IMR-90 (cell line): ENCODE measurements at places on chromosomes 6 and 20. TPM values are rescaled to one million over a fixed set of nuclear protein-coding genes. Genes with fewer than 3 reads are reported as not detected.

- peaks cover 6% of the 10 kb centered on the region; the same call in 1 of the 2 replicates for H3K36me3 ChIP-seq
- no peaks in the 10 kb centered on the region for H3K27me3 ChIP-seq
- H3K4me3 ChIP-seq, result no peak overlapping the region
- DNase-seq, result peak; percentile 24
Measured at GRCh38 chr20:63574829-63575743, 1.0 kb upstream of the HELZ2 start.

DNA sequence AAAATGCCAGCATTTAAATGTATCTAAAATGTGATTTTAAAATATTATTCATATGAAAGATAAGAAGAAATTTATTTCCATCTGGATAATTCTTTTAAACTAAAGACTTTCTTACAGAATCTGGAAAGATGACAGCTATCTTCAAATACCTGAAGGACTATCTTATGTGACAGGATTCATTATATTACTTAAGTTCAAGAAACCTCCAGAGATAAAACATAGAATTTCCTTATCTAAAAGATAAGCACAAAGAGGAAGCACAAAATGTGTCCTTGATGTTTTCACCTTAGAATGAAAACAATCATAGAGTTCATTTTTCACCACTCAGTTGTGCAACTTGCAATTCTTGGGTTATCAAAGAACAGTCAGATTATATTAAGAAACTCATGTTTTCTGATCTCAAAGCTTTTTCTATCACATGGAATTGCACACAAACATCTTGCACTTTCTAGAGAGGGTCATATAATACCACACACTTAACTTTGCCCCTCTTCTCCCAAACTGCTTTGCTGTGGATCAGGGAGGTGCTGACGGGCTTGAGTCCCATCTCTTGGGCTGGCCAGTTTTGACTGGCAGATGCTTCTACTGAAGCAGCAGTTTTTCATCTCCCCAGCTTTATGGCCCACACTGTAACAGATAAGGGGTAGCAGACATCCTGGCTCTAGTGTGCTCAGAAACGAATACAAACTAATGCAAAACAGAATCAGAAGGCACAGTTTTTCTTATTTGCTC lies 467.4 kb downstream of the CDC5L start:
- no peak overlapping the region for H3K27ac ChIP-seq
- no peak overlapping the region for H3K4me3 ChIP-seq
- no peak for DNase-seq

DNA sequence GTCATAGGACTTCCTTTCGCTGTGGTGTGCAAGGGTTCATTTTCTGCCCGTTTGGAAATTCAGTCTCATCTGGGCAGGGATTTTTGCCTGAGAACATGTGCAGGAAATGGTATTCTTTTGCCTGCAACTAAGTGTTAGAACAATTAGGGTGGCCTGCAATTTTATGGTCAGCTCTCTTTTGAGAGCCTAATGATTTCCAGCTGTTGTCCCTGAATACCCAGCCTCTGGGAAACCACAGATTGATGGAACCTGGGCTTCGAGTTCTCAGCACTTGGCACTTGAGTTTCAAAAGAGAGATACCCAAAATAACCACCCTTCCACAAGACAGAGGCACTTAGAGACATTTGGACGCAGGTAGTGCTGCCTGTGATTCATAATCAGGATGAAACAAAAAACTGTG lies 217.2 kb upstream of the FOXA2 start:
- H3K4me3 ChIP-seq, result no peak overlapping the region
- no peak for DNase-seq
- H3K27me3 ChIP-seq, result peaks cover 18% of the 10 kb centered on the region
- peaks cover 5% of the 10 kb centered on the region for H3K4me1 ChIP-seq
- no peaks in the 10 kb centered on the region for H3K36me3 ChIP-seq

DNA sequence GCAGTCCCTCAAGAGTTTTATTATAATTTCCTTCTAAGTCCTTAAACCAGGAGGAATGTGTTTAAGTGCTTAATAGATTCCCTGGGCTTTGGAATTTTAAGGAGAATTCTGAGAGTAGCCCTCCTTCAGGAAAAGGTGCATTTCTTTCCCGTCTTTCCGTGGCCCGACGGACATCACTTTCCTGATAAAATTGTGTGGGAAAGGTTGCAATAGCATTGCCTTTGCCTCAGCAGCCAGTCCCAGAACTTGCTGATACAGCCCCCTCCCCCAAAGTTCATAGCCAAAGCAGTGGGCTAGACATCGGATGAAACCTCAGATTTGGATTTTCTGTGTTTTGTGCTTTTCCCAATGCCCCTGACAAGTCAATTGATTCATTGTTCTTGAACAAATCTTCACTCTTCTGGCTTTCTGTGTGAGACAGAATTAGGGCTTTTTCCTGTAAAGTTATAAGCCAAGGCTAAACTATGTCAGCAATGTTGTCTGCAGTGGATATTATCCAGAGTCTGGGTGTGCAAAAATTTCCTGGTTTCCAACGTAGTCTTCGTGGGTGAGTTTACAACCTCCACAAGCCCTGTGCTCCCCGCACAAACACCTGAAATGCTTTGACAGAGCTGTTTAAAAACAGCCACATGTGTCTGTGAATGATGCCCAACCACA lies 1.1 kb upstream of the SMOC2 start:
- H3K27ac ChIP-seq, result no peak overlapping the region
- no peaks in the 10 kb centered on the region for H3K27me3 ChIP-seq
- H3K4me1 ChIP-seq, result no peaks in the 10 kb centered on the region
- H3K36me3 ChIP-seq, result no peaks in the 10 kb centered on the region
- DNase-seq, result no peak

NMBR gene
- not detected in 2 replicates for total RNA-seq

BCKDHB gene
- 11.8 and 16.4 TPM in 2 replicates for total RNA-seq

DNA sequence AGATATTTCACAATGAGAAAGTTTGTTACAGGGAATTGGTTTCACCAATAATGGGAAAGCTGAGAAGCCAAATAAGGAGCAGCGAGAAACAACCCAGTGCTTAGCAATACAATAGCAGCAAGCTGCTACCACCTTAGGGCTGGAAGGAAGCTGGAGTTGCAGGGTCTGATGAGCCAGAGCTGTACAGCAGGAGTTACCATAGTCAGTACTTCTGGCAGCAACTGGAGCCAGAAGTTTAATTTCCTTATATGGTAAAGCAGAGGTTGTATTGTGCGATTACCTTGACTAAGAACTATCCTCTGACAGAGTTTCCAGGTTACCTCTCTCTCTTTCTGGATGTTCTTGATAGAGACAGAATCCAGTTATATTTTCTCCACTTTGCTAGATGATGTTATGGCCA lies 137.1 kb upstream of the OLIG3 start:
- no peaks in the 10 kb centered on the region for H3K36me3 ChIP-seq
- no peaks in the 10 kb centered on the region for H3K4me1 ChIP-seq
- no peak for DNase-seq
- no peak overlapping the region for H3K27ac ChIP-seq

GGTLC1 gene
- total RNA-seq, result not detected in 2 replicates

FLRT3 gene
- 5.8 and 6.6 TPM in 2 replicates for total RNA-seq

GRCh38 chr6:111973118-111973761 lies 80.7 kb upstream of the CCN6 start:
- peak overlapping the region; percentile 13 for H3K4me3 ChIP-seq
- H3K36me3 ChIP-seq, result no peaks in the 10 kb centered on the region
- H3K27me3 ChIP-seq, result no peaks in the 10 kb centered on the region
- H3K27ac ChIP-seq, result peak overlapping the region; percentile 87
- H3K4me1 ChIP-seq, result peaks cover 9% of the 10 kb centered on the region
- peak; percentile 98 for DNase-seq

- peaks cover 14% of the 10 kb centered on the region for H3K36me3 ChIP-seq
- 0 out of 2 replicates have a peak, but pooled peaks cover 2% of the 10 kb centered on the region for H3K4me1 ChIP-seq
- H3K4me3 ChIP-seq, result no peak overlapping the region
- no peak for DNase-seq
- no peaks in the 10 kb centered on the region for H3K27me3 ChIP-seq
- H3K27ac ChIP-seq, result peak overlapping the region; percentile 15; the same call in 1 of the 2 replicates
Measured at GRCh38 chr6:89667872-89668556, 29.5 kb upstream of the LYRM2 start.

HMGN3 gene
- 6.8 and 22.5 TPM in 2 replicates for total RNA-seq

- H3K36me3 ChIP-seq, result peaks cover 3% of the 10 kb centered on the region
- DNase-seq, result peak; percentile 14
- no peak overlapping the region for H3K27ac ChIP-seq
- H3K27me3 ChIP-seq, result no peaks in the 10 kb centered on the region; the same call in 1 of the 2 replicates
Measured at GRCh38 chr20:43538878-43539700, 19.7 kb upstream of the SGK2 start.

GRCh38 chr6:64914124-64914523 lies 792.9 kb downstream of the EYS start:
- no peaks in the 10 kb centered on the region for H3K4me1 ChIP-seq
- no peak for DNase-seq
- no peaks in the 10 kb centered on the region for H3K36me3 ChIP-seq
- H3K27me3 ChIP-seq, result no peaks in the 10 kb centered on the region
- no peak overlapping the region for H3K27ac ChIP-seq
- H3K4me3 ChIP-seq, result no peak overlapping the region

- DNase-seq, result no peak
- H3K4me1 ChIP-seq, result no peaks in the 10 kb centered on the region
- H3K27ac ChIP-seq, result no peak overlapping the region
Measured at GRCh38 chr6:84086545-84087429, 53.2 kb downstream of the MRAP2 start.

MEP1A gene
- not detected in 2 replicates for total RNA-seq

DNA sequence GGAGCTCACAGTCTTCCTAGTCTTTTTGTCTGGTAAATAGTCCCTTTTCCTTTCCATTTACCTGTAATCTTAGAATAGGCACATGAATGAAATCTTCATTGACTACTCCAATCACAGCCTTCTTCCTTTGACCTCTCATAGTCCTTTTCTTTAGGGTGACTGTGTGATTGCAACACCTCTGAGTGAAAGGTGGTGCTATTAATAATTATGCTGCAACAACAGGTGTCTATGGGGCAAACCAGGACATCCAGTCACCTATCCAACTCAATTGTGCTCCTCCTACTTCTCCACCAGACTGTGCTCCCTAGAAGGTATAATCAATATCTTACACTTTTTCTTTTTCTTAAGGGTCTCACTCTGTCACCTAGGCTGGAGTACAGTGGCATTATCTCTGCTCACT lies 29.4 kb downstream of the RIPOR2 start:
- H3K36me3 ChIP-seq, result no peaks in the 10 kb centered on the region
- no peak for DNase-seq
- no peak overlapping the region for H3K4me3 ChIP-seq

DNA sequence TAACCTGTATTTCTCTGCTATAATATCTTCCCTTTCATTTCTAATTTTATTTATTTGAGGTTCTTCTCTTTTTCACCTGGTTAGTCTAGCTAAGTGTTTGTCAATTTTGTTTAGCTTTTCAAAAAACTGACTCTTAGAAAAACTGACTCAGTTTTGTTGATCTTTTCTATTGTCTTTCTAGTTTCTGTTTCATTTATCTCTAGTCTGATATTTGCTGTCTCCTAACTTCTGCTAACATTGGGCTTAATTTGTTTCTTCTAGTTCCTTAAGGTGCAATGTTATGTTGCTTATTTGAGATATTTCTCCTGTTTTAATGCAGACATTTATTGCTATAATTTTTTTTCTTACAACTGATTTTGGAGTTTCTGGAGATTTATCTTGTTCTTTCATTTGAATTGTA lies 1011.0 kb downstream of the EPHA7 start:
- DNase-seq, result no peak
- no peaks in the 10 kb centered on the region for H3K27me3 ChIP-seq
- H3K36me3 ChIP-seq, result no peaks in the 10 kb centered on the region
- no peak overlapping the region for H3K27ac ChIP-seq

GRCh38 chr20:24753130-24753529 lies 195.9 kb upstream of the CST7 start:
- peaks cover 4% of the 10 kb centered on the region for H3K27me3 ChIP-seq
- no peak overlapping the region for H3K4me3 ChIP-seq
- no peaks in the 10 kb centered on the region for H3K36me3 ChIP-seq
- no peak for DNase-seq
- H3K27ac ChIP-seq, result no peak overlapping the region
- H3K4me1 ChIP-seq, result no peaks in the 10 kb centered on the region

DNA sequence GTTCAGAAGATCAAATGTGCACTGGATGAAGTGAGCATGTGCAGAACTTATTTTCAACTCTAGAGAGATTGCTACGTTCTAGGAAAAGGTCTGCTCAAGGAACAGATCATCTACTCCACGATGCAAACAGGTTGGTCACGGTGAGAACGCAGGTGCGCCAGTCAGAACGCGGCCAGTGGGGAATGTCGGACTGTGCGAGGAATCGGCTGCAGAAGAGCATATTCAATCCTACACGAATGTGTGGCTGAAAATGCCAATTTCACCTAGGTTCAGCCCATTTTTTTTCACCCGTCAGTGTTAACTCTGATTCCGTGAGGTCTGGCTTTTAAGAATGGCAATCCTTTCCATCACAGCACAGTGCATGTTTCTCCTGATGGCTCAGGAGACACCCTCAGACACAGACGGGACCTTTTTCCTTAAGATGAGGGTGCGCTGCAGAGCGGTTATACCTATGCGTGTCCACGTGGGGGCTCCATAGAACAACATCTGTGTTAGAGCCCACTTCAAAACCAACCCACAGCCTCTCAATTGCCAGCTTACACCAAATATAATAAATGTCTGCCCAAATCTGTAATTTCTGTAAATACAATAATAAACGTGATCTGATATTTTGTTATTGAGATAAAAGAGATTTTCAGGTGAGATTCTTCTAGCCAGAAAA lies 250.4 kb downstream of the FOXA2 start:
- no peaks in the 10 kb centered on the region for H3K36me3 ChIP-seq
- no peak overlapping the region for H3K27ac ChIP-seq
- no peaks in the 10 kb centered on the region for H3K4me1 ChIP-seq
- DNase-seq, result peak; percentile 47
- no peak overlapping the region for H3K4me3 ChIP-seq
- no peaks in the 10 kb centered on the region for H3K27me3 ChIP-seq

DNA sequence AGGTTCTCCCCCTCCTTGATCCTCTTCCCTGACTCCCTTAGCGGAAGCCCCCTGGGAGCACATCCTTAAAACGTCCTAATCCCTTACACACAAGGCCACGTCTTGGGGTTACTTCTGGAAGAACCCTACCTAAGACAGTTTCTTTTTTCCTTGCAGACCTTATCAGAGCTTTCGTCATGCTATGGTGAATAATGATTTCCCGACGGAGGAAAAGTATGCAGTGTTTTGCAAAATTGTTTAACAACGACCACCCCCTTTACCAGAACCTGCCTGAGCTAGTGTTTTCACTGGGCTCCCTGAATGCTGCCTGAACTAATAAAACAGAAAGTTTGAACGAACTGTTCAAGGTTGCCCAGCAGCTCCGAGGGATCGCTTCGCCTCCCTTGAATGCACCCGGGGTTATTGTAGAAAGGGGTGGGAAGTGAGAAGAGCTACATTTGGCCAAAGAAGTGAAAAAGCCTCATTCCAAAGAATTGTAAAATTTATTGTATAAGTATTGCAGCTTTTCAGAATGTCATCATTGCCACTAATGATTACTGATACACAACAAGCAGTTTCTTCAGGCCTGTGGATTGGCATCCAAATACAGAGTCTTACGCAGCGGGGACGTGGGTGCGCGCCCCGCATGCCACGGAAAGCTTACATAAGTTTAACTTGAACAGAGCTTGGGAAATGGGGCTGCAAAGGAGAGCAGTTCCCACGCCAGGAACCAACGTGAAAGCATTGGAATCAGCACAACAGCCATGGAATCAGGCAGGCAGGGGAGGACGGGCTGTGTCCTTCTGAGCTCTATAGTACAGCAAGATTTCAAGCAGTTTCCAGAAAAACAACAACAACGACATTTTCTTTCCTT lies 27.9 kb upstream of the ZBP1 start:
- H3K27ac ChIP-seq, result no peak overlapping the region
- H3K4me1 ChIP-seq, result no peaks in the 10 kb centered on the region
- no peak for DNase-seq
- H3K36me3 ChIP-seq, result peaks cover 15% of the 10 kb centered on the region; the same call in 1 of the 2 replicates
- no peak overlapping the region for H3K4me3 ChIP-seq
